Activated naive CD4-positive, alpha-beta T cell treated with anti-CD3 and anti-CD28 coated beads, Interleukin-2, amount 10 ng/mL, durations not matched to agents 5 hours and 36 hours (primary cell): ENCODE measurements at places on chromosomes 1 and 21. TPM values are rescaled to one million over a fixed set of nuclear protein-coding genes. Genes with fewer than 3 reads are reported as not detected.

NOTCH2NLA gene
- 32.7 TPM for total RNA-seq

AMIGO1 gene
- 7.3 TPM for total RNA-seq

WNT3A gene
- not detected for total RNA-seq

GPR25 gene
- total RNA-seq = not detected

ATP6V1G3 gene
- total RNA-seq = not detected

AIRE gene
- not detected for total RNA-seq

CAPN8 gene
- not detected for total RNA-seq

CD52 gene
- 1,759 TPM for total RNA-seq

CRNN gene
- total RNA-seq = not detected

SELE gene
- total RNA-seq = not detected

AXDND1 gene
- total RNA-seq = 0.48 TPM

F13B gene
- not detected for total RNA-seq

COA7 gene
- total RNA-seq = 9.8 TPM

MPL gene
- not detected for total RNA-seq

FAM167B gene
- total RNA-seq = 0.58 TPM

DIPK1A gene
- 17.8 TPM for total RNA-seq

COL24A1 gene
- not detected for total RNA-seq

FALEC gene
- not detected for total RNA-seq
